Upper lobe of left lung (tissue), 6 donors: ENCODE measurements at places on chromosomes 2 and 18. TPM values are rescaled to one million over a fixed set of nuclear protein-coding genes. Genes with fewer than 3 reads are reported as not detected.

Gene HDLBP
- 691 TPM for total RNA-seq

- no peaks in the 10 kb centered on the region for H3K4me1 ChIP-seq
- no peak overlapping the region for H3K4me3 ChIP-seq
- H3K27me3 ChIP-seq, result no peaks in the 10 kb centered on the region
- H3K27ac ChIP-seq, result no peak overlapping the region
- H3K36me3 ChIP-seq, result no peaks in the 10 kb centered on the region
Measured at GRCh38 chr18:36974686-36975085, 145.8 kb downstream of the KIAA1328 start.

DNA sequence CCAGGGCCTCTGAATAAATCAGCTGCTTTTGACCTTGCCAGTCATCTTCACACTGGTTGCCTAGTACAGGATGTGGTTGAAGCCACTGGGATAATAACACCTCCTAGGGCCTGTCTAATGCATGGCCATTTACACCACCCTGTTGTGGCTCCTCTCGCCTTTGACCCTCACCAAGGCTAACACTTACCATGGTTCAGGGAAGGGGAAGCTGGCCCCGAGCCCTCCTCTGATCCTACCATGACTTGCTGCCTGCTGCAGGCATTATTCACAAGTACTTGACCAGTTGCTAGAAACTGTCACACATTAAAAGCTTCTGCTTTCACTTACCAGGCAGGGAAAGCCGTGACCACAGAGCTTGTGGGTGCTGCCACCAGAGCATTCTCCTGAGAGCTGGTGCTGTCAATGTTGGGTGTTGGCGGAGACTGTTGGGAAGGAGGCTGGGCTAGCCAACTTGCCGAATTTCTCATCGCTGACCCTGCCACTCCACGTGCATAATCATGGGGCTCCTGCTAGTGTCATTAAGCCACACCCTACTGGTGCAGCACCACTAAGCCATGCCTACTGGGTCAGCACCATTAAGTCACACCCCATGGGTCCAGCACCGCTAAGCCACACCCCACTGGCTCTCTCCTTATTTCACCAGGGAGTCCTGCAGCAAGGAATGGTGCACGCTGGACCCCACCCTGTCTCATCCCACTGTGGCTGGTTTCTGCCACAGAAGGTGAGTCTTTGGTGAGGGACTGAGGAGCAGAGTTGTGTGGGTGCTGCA, 47.0 kb upstream of the TTC39C start:
- no peaks in the 10 kb centered on the region for H3K4me1 ChIP-seq
- H3K36me3 ChIP-seq, result no peaks in the 10 kb centered on the region
- DNase-seq, result no peak
- no peak overlapping the region for H3K4me3 ChIP-seq
- H3K27ac ChIP-seq, result no peak overlapping the region

DNA sequence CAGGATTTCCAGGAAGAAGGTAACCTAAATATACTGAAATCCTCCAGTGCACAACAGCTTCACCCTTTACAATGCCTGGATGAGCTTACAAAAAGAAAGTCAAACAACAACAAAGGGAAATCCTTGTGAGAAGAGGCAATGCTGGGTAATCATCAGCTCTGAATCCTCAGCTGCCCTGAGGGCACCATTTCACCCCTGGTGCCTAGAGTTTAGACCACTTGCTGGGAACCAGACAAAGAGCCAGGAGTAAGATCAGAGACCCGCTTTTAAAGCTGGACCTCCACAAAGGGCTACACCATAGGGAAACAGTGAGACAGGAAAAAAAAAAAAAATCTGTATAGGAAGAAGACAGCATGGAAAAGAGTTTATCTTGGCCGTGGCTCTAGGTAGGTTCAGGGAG, 97.0 kb downstream of the FOXI3 start:
- no peaks in the 10 kb centered on the region for H3K4me1 ChIP-seq
- no peaks in the 10 kb centered on the region for H3K36me3 ChIP-seq
- no peak for DNase-seq
- H3K4me3 ChIP-seq, result no peak overlapping the region

Gene RNU2-63P
- not detected for total RNA-seq

DNA sequence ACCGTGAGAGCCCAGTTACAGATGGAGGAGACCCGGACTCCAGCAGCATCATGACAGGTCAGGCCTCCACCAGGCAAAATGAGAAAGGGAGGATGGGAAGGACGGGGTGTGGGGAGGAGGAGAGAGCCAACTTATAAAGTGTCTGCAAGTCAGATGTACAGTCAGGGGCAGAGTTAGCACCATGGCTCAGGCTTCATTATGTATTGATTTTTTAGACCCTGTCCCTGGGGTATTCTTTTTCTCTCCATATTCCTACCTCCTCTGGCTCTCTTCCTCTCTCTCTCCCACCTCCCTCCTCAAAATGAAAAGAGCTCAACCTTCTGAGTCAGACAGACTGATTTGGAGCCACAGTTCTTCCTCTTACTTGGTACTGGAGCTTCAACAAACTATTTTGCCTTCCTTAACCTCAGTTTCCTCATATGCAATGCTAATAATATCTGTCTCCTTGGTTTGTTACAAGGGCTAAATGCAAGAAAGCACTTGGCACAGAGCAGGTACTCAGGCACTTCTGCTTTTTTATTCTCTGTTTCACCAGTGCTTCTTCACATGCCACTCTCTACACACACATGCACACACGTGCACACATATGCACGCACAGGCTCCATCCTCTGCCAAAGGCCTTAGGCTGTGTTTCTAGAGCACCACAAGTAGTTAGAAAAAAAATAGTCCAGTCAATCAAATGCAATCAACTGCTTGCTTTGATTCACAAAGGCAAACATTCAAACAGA, 92.3 kb upstream of the PKDCC start:
- no peak overlapping the region for H3K4me3 ChIP-seq
- no peak for DNase-seq
- H3K27ac ChIP-seq, result no peak overlapping the region
- no peaks in the 10 kb centered on the region for H3K27me3 ChIP-seq
- no peaks in the 10 kb centered on the region for H3K4me1 ChIP-seq
- no peaks in the 10 kb centered on the region for H3K36me3 ChIP-seq

Gene ADD2
- under 0.01 TPM for total RNA-seq

GRCh38 chr2:74762789-74763188, 71.1 kb upstream of the HK2 start:
- no peaks in the 10 kb centered on the region for H3K27me3 ChIP-seq
- no peak overlapping the region for H3K27ac ChIP-seq
- H3K36me3 ChIP-seq, result no peaks in the 10 kb centered on the region
- no peak overlapping the region for H3K4me3 ChIP-seq

DNA sequence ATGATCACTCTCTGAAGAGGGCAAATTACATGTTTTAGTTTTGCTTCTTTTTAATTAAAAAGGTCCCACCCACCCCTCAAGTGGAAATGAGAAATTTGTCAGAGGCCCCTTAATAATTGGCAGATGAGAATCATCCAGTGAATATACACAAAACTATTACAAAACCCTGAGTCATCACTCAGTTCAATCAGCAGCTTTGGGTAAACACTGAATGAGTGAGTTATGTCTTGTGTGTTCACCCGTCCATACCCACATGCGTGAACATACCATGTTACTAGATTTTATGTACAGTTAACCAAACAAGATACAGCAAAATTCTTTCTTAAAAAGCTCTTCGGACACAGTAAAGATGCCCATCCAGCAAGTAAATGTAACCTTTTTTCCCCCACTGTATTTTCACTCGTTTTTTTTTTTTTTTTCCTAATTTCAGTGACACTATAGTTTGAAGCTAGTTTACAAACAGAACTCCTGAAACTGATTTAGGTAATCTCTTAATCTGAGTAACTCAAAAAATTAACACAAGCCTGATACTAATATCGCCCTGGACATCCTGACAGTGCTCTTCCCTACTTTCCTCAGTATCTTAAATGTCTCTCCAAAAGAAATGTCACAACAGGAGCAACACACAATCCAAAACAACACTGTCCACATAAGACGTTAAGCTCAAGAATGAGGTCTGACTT, 1.4 kb downstream of the PSME4 start:
- peaks cover 36% of the 10 kb centered on the region for H3K4me1 ChIP-seq
- H3K27ac ChIP-seq, result peak overlapping the region; percentile 97
- peaks cover 4% of the 10 kb centered on the region for H3K36me3 ChIP-seq
- peak overlapping the region; percentile 91 for H3K4me3 ChIP-seq
- no peaks in the 10 kb centered on the region for H3K27me3 ChIP-seq

GRCh38 chr2:151640087-151640486, 94.2 kb downstream of the NEB start:
- no peak for DNase-seq
- H3K4me1 ChIP-seq, result peaks cover 19% of the 10 kb centered on the region
- no peaks in the 10 kb centered on the region for H3K27me3 ChIP-seq
- H3K4me3 ChIP-seq, result no peak overlapping the region
- no peak overlapping the region for H3K27ac ChIP-seq
- no peaks in the 10 kb centered on the region for H3K36me3 ChIP-seq
